HEK293T (cell line): ENCODE measurements at places on chromosomes 1 and 21.

DNA sequence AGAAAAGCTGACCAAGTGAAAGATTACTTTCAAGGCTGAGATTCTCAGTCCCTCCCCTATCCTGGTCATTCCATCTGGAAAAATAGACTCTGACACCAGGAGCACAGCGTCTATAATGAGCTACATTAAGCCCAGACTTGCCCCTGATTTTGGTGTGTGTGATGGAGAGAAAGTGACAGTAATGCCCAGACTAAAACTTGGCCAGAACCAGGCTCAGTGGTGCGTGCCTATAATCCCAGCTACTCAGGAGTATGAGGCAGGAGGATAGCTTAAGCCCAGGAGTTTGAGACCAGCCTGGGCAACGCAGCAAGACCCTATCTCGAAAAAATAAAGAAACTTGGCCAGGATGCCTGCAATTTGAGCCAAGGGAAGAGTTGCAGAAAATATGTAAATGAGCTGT lies 15.9 kb downstream of the PLEKHA6 start:
- DNase-seq: no peak

DNA sequence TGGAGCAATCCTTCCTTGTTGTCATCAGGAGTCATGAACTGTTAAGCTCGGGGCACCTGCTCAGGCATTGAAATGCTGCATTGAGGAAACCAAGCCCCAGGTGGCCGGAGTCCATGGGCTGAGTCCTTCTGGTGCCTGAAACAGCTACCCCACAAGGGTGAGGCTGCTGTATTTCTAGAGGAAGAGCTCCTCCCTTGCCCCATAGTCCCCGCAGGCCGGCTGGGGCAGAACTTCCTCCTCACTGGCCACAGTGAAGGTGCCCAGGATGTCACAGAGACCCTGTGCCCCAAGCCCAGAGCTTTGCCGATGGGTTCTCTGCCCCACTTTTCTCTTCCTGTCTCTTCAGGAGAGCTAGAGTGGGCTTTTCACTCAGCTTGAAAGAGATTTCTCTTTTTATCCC lies 80.8 kb upstream of the GCLM start:
- DNase-seq: no peak

- no peak for DNase-seq
Measured at GRCh38 chr1:30857964-30858363, 50.6 kb downstream of the SDC3 start.

DNA sequence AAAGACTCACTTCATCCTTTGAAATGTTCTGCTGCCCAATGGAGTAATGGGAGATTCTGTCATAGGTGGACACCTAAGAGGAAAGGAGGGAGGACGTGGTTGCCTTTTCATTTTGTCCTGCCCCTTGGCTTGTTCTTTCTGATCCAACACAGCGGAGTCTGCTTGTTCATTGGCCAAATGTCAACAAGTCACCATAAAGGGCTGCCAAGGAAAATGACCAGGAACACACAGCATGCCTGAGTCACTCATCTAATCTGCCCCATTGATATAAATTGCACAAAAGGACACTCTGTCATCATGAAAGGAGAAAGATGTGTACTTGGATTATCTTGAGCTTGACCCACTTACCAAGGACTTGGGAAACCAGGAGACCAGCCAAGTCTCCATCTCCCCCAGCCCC lies 422.9 kb downstream of the SETD4 start:
- DNase-seq: no peak

DNA sequence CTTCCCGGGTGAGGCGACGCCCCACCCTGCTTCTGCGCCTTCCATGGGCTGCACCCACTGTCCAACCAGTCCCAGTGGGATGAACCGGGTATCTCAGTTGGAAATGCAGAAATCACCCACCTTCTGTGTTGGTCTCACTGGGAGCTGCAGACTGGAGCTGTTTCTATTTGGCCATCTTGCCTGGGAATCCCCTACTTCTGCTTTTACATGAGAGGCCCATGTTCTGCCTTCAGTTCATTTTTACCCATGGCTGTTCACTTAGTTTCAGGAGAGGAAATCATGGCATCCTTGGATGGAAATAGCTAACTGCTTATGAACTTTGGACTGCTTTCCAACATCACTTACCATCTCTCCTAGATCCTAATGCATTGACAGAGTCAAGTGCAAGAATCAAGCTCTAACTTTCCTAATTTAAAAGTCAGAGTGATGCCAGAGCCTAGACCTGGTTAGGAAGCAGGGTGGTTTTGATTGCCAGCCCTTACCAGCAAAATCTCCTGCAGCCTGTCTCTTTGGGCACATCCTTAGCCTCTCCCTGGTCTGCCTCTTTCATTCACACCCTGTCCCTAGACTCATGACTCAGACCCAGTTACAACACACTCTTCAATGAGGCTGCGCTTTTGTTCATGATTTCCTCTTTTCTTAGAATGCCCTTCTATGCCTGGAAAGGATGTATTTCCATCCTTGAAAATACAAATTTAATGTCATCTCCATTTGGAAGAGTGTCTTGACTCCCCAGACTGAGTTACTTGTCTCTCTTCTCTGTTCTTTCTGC lies 137.2 kb downstream of the KCTD3 start:
- no peak for DNase-seq

- DNase-seq: no peak
Measured at GRCh38 chr1:184791550-184791900, 36.9 kb upstream of the EDEM3 start.

- DNase-seq: peak; percentile 1
Measured at GRCh38 chr1:228097333-228098081, 5.6 kb downstream of the C1orf35 start.

GRCh38 chr1:213050745-213051126 lies 305 bp upstream of the RPS6KC1 start:
- no peak for DNase-seq

DNA sequence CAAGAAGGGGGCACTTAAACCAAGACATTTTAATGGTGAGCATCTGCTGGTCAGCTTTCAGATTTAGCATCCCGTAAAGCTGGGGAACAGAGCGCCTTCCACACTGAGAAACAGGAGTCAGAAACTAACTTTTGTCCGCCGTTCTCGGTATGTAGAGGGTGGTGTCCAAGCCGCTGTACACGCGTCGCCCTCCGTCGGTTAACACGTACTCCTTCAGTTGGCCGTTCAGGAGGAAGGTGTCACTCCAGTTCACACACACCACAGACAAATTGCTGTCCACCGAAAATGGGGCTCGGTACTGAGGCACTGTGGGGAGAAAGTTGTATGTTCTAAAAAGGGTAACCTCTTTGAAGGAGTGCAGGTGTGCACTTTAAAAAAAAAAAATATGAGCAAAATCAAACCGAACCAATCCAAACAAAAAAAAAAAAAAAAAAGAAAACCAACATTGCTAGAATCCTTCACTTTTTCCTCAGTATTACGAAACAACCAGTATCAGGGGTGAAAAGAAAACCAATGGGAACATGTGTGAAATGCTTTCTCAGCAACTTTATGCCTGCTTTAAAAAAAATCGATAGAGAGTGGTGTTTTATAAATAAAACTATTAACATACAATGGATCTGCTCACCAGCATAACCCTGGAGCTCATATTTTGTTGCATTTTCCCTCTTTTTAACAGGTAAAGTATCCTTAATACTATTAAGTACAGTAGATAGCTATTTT lies 73.5 kb downstream of the KCTD3 start:
- DNase-seq: no peak

- DNase-seq: no peak
Measured at GRCh38 chr1:38781872-38782617, 77.5 kb downstream of the RRAGC start.

- peak; percentile 50 for DNase-seq
Measured at GRCh38 chr1:169550294-169550693, 36.0 kb downstream of the F5 start.

- no peak for DNase-seq
Measured at GRCh38 chr1:201258763-201259230, 24.5 kb upstream of the PKP1 start.
